Stimulated activated CD8-positive, alpha-beta memory T cell treated with anti-CD3 and anti-CD28 coated beads, Interleukin-15, amount 100 ng/mL, for 4 hours (primary cell): ENCODE measurements at places on chromosomes 3 and 15.

DNA sequence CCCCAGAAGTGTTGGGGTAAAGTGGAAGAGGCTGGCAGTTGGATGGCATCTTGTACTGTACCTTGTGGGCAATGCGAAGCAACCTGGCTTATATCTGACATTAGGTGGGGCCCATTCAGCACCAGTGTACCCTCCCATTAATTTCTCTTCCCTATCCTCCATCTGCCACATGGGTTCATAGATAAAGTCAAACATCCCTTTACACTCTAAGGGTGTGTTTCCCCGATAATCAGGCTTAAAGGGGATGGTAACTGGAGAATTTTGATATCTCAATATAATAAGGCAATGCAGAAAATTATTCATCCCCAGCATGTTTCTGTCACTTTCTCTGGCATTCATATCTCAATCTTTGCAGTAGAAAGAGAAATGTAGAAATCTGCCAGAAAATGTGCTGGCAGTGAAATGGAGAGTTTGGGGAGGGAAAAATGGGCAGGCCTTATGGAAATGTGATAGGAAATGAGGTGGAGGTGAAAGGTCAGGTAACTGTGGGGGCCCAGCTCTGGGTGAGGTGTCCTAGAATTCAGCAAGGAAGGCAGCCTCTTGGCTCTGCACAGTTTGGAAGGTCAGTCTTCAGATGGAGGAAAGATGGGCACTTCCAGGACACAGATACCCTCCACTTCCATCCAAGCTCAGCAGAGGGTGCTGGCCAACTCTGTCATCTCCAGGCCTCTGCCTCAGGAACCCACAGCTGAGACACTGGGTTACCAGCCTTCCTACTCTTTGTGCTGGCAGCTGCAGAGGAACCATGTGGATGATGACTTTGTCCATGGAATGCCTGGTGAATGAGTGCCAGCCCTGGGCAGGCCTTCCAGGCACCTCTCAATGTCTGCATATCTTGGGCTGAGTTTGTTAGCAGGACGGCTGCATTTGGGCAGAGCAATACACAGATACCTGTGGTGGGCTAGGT, 325.9 kb upstream of the CTDSPL start:
- no peak for DNase-seq

- DNase-seq: no peak
These were observed 204.5 kb downstream of the AKAP13 start for GRCh38 chr15:85584872-85585271.

DNA sequence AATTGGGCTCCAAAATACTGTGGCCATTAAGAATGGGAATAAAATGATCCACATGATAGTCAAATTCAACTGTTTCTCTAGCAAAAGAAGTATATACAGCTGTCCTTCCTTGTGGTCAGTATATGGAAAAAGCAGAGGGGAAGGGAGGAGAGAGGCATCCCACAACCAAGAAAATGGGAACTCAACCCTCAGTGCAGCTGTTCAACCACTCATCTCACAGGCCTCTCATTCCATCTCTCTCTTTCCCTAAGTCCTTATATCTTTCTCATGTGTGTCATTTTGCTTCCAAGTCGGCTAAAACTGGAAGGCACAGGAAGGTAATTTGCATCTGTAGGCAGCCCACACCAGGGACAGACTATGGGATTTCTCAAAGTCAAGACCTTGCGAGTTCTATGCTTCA, 27.5 kb downstream of the AVEN start:
- no peak for DNase-seq

DNA sequence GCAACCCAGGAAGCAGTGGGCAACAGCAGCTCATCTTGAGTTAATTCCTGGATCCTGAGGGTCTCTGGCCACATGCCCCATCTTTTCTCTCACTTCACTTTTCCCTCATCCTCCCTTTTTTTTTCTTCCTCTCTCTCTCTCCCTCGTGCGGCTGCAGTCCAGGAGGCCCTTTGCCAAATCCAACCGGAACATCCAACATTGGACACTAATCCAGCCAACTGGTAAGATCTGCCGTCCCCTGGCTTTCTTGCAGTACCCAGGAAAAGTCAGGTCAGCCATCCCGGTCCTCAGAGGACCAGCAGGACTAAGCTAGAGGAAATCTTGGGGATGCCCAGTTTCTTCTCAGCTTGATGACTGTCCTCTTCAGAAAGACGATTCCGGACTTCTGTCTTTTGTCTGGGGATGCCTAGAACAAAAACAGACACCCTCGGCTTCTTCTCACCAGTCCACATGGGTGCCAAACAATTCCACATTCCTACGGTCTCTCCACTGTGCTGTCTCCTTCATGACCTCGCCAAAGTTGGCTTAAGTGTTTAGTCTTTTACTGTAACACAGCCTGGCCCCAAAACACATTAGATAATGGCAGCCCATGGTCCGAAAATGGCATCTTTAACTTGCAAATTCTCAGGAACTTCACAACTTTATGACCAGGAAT, 115.6 kb downstream of the GSK3B start:
- no peak for DNase-seq

- DNase-seq: no peak
These were observed 191.6 kb downstream of the KCNAB1 start for GRCh38 chr3:156311930-156312329.

- no peak for DNase-seq
These were observed 89.6 kb downstream of the DNASE1L3 start for GRCh38 chr3:58121183-58121582.

DNA sequence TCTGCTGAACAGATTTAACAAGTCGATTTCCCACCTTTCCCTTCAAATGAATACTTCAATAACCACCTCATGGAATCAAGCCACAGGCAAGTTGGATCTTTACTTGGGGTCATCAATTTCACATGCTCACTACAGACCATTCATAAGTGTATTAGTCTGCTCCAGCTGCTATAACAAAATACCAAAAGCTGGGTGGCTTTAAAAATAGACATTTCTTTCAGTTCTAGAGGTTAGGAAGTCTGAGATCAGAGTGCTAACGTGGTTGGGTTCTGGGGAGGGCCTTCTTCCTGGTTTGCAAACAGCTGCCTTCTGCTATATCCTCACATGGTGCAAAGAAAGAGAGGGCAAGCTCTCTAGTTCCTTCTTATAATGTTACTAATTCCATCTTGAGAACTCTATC, 5.1 kb downstream of the GPR176 start:
- DNase-seq: no peak

- no peak for DNase-seq
These were observed 98.0 kb upstream of the TNIK start for GRCh38 chr3:171558188-171558696.

GRCh38 chr15:34436126-34436955, 1.3 kb downstream of the GOLGA8A start:
- DNase-seq: no peak

GRCh38 chr3:137202941-137203340, 245.2 kb downstream of the IL20RB start:
- no peak for DNase-seq

- DNase-seq: no peak
These were observed 47.6 kb downstream of the OSTN start for GRCh38 chr3:191246630-191247029.

DNA sequence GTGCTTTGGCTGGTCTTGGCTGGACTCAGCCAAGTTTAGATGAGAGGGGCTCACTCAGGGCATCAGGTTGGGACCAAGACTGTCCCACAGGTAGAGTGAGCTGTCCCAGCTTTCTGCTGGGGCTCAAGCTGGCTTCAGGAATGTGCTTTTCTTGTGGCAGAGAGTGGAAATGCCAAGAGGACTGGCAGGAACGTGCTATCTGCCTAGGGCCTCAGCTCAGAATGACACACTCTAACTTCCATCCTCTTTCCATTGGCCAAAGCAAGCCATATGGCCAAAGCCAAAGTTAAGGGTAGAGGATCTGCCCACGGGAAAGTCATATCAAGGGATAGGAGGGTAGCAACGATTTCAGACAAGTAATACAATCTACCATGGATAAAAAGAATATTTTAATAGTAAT, 178.8 kb downstream of the ABHD5 start:
- DNase-seq: no peak

- no peak for DNase-seq
These were observed 38.5 kb downstream of the HMCES start for GRCh38 chr3:129317014-129317771.

DNA sequence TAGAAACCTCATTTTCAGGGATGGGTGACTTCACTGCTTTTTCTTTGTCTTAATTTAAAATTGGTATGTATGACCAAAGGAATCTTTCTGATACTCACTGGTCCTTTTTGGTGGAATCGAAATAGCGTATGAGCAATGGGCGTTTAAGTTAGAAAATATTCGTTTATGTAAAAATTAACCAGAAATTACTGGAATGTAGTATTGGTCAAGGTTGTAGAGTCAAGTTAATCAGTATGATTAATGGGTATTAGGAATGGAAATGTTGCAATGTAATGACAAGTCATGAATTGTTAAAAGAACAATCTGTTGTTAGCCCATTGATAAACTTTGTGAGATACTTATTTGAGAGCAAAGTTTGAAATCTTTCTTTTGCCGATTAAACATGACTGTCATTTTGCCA, 36.9 kb downstream of the AKAP13 start:
- no peak for DNase-seq

- DNase-seq: no peak
These were observed 65.7 kb downstream of the CDIN1 start for GRCh38 chr15:36645106-36645505.

- no peak for DNase-seq
These were observed 133.4 kb upstream of the SMAD3 start for GRCh38 chr15:66931768-66932633.

- no peak for DNase-seq
These were observed 187.5 kb upstream of the CTNNB1 start for GRCh38 chr3:41011854-41012253.

DNA sequence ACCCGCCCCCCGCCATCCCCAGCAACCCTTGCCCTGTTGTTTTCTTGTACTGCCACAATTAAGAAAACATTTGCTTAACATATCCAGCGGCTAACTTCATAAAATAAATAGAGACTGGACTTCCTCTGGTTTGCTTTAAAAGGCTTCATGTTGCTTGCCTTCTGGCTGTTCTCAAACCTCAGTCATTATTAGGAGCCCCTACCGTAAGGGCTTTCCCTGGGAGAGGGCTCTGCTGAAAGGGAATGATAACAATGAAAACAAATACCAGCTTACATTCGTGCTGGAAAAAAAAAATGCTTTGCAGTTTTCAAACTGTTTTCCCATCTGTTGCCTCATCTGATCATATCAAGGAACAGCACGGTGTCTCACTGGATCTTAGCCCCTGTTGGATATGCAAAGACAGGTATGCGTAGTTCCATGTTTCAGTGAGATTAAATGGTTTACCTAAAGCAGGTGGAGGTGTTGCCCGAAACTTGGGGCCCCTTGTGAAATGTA, 77.2 kb upstream of the VGLL4 start:
- DNase-seq: no peak

DNA sequence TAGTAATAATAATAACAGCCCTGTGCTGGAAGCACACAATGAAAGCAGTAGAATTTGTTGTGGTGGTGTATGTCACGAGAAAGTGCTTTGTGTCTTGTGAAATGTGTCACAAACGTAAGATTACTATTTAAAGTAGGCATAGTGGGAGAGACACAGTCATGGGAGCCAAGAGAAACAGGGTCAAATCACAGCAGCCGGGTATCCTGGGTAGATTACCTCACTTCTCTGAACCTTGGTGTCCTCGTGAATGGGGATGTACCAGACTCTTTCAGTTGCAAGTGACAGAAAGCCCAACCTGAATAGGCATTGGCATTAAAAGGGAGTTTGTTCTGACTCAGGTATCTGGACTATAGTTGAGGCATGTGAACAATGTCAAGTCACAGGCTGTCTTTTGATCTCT, 29.1 kb upstream of the SRGAP3 start:
- DNase-seq: no peak
